Islet precursor cell (in vitro differentiated cells): ENCODE measurements at places on chromosomes 7 and 10.

GRCh38 chr10:43912469-43912868, 263.8 kb upstream of the ZNF32 start:
- DNase-seq, result no peak

GRCh38 chr10:100009283-100009792, 409 bp downstream of the DNMBP start:
- peak; percentile 54 for DNase-seq

DNA sequence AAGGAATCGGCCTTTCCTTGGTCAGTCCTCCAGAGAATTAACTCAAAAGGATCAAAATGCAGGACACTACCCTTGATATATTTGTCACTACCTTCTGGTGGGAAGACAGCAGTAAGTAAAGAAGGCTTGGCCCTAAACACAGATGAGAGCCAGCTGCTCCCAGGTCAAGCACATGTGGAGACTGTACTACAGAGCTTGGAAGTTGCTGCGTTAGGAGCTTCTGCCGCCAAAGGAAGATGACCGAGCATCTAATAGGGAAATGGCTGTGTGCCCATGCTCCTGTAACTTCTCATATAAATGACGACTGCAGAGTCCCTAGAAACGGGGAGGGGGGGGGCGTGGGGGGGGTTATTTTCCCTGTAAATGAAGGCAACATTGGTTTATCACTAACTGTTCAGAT, 59.0 kb downstream of the PODXL start:
- no peak for DNase-seq

DNA sequence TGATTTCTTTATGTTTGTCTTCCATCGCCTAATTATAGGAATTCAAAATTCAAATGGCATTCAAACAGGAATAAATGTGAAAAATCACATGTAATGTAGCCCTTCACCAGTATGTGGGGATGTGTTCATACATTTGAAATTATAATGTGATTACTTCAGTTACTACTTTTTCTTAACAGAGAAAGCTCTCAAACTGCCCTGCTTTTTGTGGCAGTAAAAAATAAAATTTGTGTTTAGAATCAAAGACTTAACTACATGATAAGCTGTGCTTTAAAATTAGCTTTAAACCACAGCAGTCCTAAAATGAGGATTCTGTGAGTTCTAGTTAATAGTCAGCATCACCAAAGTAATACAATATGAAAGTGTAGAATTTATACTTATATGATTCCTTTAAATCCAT, 7.8 kb upstream of the HERC4 start:
- DNase-seq, result no peak

DNA sequence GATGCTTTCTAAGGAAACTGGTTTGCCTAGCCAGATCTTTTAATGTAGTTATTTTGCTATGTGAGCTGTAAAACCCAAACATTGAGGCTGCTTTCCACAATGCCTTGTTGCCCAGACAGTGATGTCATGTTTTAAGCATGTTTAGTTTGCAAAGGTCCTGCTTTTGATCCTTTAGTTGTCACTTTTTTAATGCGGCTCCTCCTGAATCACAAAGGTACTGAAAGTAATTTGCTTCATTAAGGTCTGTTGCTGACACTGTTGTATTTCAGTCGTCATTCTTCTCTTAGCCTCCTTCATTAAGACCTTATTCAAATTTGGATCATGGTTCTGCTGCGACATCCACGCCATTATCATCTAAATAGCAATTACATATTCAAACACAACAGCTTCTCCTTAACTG, 10.6 kb downstream of the RPA3 start:
- DNase-seq, result peak; percentile 67

DNA sequence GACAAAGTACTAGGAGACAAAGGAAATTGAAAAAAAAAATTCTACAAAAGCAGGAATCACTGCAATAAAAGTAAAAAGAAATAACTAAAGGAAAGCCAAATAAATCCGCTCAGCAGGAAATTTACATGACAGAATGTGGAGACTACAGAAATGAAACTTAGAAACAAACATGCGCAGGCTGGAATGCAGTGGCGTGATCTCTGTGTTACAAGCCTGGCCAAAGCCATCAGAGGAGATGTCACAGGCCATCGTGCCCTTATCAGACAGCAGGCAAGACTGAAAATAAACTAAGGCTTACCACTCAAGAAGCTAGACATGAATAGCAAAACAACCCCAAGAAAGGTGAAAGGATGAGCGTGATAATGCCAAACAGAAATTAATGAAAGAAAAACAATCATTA, 6.3 kb upstream of the CAMK2B start:
- no peak for DNase-seq

DNA sequence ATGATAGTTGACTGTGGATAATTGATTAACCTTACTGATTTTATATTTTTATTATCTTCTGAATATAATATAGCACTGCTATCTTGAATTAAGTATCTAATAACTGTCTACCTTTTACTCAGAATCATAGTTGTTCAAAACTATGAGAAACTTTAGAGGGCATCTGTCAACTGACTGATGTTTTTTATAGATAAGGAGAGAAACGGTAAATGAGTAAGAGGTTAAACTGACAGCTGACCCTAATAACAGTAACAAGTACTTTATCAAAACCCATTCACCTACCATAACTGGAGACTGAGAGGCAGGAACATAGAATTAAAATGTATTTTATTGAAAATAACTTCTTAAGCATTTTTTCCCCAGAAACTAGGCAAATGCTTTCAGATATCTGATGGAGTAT, 62.2 kb downstream of the CYP51A1 start:
- DNase-seq, result no peak

GRCh38 chr10:57716884-57717283, 550.8 kb downstream of the IPMK start:
- DNase-seq, result no peak

GRCh38 chr10:126001576-126001975, 105.2 kb downstream of the FANK1 start:
- DNase-seq, result no peak

GRCh38 chr7:151053096-151053495, 4.6 kb downstream of the CDK5 start:
- no peak for DNase-seq

- DNase-seq, result no peak
These were observed 5.1 kb downstream of the VENTX start for GRCh38 chr10:133242611-133243356.

DNA sequence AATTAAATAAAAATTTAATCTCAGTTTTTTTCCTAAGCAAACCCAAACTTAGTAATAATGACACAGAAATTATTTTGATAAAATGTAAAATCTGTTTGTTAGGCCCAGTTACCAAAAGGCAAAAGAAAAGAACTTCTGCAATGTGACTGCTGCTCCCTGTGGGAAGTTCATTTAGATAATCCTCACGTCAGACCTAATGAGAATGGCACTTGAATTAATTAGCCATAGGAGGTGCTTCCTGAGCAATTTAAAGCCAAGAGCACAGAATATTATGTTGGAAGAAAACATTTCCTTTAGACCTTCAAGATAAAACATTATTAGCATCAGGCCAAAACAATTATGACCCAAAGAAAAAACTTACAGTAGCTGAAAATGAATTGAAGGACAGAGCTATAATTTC, 19.4 kb downstream of the SPAM1 start:
- no peak for DNase-seq

GRCh38 chr7:139680676-139681462, 96.9 kb downstream of the HIPK2 start:
- no peak for DNase-seq

- DNase-seq, result peak; percentile 68
These were observed 74.6 kb downstream of the PAXIP1 start for GRCh38 chr7:154928136-154929005.

GRCh38 chr10:73765066-73765465, 16.8 kb upstream of the CHCHD1 start:
- no peak for DNase-seq

DNA sequence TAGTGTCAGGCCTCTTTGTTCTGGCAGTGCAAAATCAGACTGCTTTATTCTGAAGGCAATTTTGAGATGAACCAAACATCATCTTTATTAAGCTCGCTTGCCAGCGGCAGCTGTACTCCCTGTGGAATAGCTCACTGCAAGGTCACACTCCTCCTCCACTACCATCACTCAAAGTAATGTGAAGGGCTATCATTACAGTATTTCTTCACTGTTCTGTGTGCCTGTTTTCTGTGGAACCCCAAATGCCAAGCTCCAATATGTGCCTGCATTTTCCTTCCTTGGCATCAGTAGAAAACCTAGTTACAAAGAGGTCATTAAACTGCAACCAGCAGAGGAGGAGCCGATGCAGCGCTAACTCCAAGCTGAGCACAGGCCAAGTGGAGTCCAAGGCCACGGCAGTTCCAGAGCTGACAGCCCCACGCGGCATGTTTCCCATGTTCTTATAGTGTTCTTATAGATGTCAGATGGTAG, 21.4 kb downstream of the BCCIP start:
- no peak for DNase-seq

GRCh38 chr7:6691103-6691502, 15.6 kb downstream of the ZNF12 start:
- no peak for DNase-seq

GRCh38 chr10:132697578-132698200, 88.3 kb downstream of the NKX6-2 start:
- peak; percentile 49 for DNase-seq

- DNase-seq, result no peak
These were observed 5.3 kb upstream of the DHTKD1 start for GRCh38 chr10:12063483-12063818.

- peak; percentile 86 for DNase-seq
These were observed at the start of gene NUDT13 for GRCh38 chr10:73110345-73110849. NUDT13 (plus strand) TSS chr10:73110455; CDS start chr10:73114366, 3,911 bp downstream.

GRCh38 chr10:69474742-69475432, 23.6 kb downstream of the TSPAN15 start:
- peak; percentile 88 for DNase-seq

GRCh38 chr10:43115881-43116595, 22.2 kb upstream of the CSGALNACT2 start:
- DNase-seq, result no peak

GRCh38 chr10:87661861-87662785, 2.4 kb downstream of the PAPSS2 start:
- no peak for DNase-seq

DNA sequence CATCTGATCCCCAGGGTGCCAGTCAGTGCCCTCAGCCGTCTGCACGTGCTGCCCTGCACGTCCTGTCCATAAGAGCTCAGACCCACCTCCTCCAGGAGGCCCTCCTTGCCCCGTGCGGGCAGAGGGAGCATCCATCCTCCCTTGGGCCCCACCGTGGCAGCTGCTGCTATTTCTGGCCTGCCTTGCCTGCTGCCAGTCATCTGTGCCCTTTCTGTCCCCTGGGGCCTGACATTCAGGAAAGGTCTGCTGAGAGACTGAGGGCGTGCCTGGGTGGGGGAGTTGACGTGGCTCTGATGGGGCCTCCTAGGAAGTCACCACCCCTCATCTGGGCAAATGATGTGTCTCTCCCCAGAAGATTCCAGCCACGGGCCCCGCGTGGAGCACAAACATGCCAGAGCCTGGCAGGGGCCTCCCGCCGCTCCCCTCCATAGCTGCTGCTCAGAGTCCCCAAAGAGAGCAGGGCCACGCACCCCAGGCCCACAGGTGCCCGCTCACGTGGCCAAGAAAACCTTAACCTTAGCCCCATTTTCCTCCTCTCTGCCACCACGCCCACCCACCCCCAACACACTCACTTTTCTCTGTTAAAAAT, 21.8 kb downstream of the DPYSL4 start:
- no peak for DNase-seq

GRCh38 chr7:157690058-157690832, 353.4 kb downstream of the DNAJB6 start:
- peak; percentile 60 for DNase-seq

GRCh38 chr7:100247152-100247757, 27.5 kb downstream of the PVRIG start:
- DNase-seq, result peak; percentile 94

DNA sequence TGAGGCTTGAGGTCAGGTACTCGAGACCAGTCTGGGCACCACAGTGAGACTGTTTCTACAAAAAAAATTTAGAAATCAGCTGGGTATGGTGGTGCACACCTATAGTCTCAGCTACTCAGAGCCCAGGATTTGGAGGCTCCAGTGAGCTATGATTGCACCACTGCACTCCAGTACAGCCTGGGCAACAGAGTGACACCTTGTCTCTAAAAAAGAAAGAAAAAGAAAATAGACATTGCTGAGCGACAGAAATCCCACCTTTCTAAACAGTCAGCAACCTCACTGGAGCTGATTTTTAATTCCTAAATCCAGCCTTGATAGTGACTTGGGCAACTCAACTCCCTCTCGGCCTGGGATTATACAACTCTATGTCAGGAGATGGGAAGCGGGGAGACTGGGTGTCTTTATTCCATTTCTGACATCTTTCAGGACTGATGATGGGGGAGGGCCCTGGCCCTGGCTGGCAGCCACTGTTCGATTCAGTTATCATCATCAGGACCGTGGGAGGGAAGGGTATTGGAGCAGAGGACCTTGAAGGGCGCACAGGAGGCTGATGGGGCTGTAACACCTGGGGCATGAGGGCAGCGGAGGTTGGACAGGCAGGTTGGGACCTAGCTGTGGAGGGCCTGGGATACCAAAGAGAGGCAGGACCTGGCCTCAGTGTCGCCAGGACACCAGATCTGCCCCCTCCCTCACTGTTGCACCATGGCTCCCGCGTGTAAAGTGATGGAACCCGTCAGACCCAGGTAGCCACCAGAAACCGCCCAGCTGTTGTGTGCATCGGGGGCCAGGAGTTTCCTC, 14.7 kb downstream of the HSPB1 start:
- DNase-seq, result no peak

GRCh38 chr10:74967911-74968666, 141.7 kb downstream of the KAT6B start:
- no peak for DNase-seq

GRCh38 chr10:86330778-86331763, 35.5 kb downstream of the GRID1 start:
- DNase-seq, result no peak

- no peak for DNase-seq
These were observed 514 bp downstream of the RADIL start for GRCh38 chr7:4883033-4883371.

DNA sequence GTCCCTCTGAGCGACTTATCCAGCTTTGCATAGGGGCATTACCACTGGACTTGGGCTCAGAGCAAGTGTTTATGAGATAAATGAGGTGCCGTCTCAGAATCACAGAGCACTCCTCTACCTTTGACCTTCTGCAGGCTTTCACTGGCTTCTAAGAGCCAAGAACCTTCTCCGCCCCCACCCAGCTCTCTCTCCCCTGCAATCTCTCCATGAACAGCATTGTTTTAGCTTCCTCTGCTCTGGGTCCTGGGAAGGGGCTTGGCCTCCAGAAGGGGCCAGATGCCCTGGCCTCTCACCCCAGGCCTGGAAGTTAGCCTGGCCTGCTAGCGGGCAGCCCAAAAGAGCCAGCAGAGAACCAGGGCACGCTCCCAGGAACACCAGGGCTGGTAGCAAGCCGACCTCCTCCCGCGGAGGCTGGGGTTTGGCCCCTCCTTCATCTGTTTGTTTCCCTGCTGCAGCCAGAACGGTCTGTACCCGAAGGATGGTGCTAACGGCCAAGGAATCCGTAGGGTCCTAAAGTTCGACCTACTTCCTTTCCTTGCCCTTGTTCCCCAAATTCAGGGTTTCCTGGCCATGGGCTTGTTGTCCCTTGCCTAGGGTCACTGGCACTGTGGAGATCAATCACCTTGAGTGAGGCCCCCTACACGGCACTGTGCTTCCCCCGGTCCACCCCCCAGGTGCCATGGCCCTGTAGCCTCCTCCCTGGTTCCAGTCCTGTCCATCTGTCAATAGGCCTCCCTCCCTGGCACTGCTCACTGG, 18.7 kb upstream of the DDIT4 start:
- DNase-seq, result peak; percentile 90

- no peak for DNase-seq
These were observed 9.8 kb downstream of the CALHM3 start for GRCh38 chr10:103469201-103469600.

GRCh38 chr7:240146-240676, 47.8 kb downstream of the FAM20C start:
- DNase-seq, result no peak

GRCh38 chr10:113291413-113291812, 261.4 kb upstream of the HABP2 start:
- DNase-seq, result no peak
